ENCODE measurements at places on chromosomes 3 and 15.

- DNase-seq = no peak
Observed at GRCh38 chr15:101481917-101482525, 7.5 kb downstream of the PCSK6 start.

DNA sequence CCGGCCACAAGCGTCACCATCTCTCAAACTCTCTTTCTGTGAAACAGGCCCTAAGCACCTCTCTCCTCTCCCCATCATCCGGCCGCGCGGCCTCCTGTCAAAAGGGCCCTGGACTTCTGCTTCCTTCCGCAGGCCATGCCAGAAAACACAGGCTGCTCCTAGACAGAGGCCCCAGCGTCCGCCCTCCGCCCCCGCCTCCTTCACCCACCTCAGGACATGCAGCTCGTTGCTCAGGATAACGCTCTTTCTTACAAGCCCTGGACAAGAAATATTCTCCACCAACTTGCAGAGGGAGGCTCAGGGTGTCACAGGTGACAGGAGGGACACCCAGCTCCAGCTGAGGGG lies 212.0 kb downstream of the XXYLT1 start:
- no peak for DNase-seq

DNA sequence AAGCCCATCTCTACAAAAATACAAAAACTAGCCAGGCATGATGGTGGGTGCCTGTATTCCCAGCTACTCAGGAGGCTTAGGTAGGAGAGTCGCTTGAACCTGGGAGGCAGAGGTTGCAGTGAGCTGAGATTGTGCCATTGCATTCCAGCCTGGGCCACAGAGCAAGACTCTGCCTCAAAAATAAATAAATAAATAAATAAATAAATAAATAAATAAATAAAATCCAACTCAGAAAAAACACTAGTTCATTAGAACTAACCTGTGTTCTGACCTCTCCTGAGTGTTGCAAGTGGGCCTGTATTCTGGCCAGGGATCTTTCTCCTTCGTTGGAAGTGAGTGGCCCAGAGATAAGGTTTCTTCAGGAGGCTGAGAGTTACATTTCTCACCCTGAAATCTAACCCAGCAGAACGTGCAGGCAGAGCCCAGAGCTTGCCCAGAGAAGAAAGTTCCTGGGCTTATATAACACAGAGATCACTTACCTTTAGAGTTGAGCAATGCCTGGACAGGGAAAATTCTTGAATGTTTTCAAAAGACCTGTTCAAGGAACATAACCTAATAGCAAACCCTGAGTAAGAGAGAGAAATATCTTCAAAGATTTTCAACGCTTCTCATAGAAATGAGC lies 583.9 kb downstream of the MCTP2 start:
- no peak for DNase-seq

- DNase-seq = no peak
Observed at GRCh38 chr3:191721390-191721861, 260.5 kb downstream of the PYDC2 start.

GRCh38 chr3:112350018-112350810 lies 17.3 kb downstream of the CD200 start:
- no peak for DNase-seq

DNA sequence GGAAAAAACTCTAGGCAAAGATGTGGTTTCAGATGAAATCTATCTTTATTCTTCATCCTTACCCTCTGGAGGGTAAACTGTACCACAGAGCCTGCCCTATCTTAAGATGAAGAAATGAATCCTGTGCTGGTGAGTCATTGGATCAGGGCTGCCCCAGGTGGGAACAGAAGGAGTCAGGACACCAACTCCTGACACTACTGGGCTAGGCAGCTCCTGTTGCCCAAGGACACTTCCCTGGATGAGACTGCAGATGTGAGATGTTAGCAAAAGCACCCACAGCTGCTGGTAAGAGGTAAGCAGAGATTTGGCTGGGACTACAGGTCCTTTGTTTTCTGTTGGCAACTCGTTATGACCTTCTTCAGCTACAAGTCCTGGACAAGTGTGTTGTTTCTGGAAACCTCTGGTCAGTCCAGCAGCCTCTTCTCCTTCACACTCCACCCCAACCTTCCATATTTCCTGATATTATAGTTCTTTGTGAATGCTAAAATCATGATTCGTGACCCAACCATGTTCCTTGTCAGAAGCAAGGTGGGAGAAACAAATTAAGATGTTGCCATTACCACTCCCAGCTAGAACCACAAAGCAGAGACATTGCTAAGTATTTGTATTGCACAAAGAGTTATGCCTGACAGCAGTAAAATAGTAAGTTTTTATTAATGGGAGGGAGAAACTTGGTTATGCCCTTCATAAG lies 104.2 kb upstream of the TGFBR2 start:
- DNase-seq = no peak

- DNase-seq = no peak
Observed at GRCh38 chr3:107661447-107662123, 138.8 kb downstream of the BBX start.

DNA sequence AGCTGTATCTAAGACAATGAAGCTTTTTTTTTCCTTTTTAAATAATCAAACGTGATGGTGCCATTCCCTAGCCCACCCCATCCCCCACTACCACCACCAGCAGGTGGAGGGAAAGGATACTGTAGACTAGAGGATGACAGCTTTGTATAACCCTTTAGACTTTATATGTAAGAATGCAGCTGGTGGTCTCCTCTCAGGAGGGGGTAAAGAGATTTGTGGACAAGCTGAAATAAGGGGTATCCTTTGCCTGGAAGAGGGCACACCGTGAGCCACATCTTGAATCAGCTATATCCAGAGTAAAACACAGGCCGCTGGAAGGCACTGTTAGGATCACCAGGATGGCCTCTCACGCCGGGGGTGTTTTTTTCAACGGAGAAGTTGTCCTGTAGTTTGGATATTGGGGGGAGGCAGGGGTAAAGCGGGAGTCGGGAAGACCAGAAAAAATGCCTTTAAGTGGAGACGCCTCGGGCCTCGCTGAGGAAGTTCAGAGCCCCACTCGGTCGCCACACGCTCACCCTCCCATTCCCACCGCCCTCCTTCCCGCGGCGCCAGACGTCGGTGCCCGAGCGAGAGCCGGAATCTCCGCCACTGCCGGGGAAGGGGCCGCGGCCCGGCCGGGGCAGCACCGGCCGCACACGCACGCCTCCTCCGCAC lies 986 bp downstream of the KPNA4 start:
- no peak for DNase-seq

DNA sequence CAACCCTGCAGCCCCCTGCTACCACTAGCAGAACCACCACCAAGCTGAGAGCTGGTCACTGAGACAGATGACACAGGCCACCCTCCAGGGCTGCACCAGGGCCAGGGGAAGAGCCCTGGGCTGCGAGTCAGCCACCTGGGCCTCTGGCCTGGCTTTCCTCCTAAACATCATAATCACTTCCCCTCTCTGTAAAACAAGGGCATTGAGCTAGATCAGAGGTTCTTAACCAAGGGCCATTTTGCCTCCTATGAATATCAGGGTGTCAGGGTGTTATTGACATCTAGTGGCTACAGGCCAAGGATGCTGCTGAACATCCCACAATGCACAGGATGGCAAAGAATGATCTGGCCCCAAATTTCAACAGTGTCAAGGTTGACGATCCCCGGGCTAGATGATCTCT lies 25.2 kb downstream of the TLE3 start:
- no peak for DNase-seq

DNA sequence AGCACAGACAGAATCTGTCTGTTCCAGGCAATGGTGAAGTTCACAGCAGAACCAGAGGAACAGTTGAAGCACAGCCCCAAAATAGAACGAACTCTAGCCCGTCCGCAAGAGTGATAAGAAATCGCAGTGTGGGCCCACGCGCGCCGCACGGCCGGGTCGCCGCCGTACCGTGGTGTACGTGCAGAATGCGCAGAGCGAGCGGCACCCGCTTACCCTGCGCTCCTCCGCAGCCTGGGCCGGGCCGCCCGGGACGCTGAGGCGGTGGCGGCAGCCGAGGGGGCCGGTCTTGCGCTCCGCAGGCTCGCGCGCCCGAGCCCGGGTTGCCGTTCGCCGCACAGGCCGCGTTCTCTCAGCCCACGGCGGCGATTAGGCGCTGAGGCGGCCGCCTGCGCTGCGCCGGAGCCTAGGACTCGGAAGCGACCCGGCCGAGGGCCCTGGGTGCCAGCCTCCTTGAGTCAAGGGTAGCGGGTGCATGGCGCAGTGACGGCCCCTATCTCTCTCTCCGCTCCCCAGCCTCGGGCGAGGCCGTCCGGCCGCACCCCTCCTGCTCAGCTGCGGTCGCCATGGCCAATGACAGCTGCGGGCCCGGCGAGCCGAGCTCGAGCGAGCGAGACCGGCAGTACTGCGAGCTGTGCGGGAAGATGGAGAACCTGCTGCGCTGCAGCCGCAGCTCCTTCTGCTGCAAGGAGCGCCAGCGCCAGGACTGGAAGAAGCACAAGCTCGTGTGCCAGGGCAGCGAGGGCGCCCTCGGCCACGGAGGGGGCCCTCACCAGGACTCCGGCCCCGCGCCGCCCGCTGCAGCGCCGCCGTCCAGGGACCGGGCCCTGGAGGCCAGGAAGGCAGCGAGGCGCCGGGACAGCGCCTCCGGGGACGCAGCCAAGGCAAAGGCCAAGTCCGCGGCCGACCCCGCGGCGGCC lies 20.5 kb downstream of the WDR73 start:
- peak; percentile 22 for DNase-seq
